ENCODE measurements at places on chromosomes 5 and 9.

DNA sequence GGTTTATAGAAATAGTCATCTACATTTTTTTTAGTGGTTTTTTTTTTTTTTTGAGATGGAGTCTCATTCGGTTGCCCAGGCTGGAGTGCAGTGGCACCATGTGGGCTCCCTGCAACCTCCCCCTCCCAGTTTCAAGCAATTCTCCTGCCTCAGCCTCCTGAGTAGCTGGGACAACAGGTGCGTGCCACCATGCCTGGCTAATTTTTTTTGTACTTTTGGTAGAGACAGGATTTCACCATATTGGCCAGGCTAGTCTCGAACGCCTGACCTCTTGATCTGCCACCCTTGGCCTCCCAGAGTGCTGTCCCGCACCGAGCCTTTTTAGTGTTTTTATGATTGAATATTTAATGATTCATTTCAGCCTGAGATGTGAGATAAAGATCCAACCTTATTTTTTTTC is 27.3 kb downstream of the ANKRD33B start:
- DNase-seq: no peak

DNA sequence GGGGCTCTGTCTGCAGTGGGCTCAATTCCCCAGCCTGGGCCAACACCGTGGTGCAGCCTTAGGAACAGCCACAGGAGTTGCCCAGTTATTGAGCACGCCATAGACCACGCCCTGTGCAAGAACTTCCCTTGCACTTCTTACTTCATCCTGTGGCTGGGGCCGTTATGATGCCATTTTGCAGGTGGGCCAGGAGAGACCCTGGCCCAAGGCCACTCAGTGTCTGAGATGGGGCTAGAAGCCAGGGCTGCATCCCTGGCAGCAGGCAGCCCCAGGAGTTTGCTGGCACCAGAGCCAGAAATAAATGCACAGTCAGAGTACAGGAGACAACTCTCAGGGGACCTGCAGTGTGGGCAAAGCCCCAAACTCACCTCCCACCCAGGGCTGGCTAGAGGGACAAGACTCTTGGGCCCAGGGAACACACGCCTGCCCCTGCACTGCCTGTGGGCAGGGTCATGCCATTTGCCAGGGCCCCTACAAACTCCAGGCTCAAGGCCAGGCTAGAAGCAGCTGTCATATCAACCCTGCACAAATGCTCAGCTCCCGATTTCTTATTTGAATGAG is 6.7 kb downstream of the CORO2A start:
- DNase-seq: no peak

GRCh38 chr5:107542428-107542827 is 128.3 kb downstream of the EFNA5 start:
- no peak for DNase-seq

DNA sequence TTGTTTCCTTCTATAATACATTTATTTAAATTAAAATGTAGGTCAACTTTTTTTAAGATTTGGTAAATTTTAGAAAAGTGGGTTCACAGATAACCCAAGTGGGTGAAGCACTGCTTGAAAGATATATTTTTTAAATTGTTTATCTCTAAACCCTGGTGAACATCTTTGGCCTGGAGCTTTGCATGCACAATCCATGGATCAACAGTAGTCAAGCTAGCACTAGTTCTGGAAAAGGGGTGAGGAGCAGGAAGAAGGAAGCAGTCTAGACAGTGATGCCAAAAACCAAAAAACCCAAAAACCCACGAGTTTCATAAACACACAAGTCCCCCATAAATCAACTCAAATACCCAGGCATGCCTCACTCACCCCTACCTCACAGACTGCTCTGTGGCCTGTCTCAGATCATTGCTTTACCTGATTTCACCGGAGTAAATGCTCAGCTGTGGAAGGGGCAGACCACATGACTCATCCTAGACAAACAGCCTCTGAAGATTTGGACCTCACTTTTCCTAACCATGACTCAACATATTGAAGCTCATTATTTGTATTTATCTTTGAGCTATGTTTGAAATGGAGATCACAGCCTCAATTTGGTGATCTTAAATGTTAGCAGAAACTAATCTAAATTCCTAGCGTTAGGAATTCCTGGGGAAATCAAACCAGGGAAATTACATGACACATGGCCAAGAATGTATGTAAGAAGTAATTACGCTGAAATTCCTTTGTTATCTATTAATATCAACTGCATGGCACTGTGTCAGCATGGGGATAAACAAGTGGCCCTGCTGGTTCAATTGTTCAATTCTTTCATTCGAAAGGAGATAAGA is 149.6 kb downstream of the ZNF608 start:
- DNase-seq: no peak

DNA sequence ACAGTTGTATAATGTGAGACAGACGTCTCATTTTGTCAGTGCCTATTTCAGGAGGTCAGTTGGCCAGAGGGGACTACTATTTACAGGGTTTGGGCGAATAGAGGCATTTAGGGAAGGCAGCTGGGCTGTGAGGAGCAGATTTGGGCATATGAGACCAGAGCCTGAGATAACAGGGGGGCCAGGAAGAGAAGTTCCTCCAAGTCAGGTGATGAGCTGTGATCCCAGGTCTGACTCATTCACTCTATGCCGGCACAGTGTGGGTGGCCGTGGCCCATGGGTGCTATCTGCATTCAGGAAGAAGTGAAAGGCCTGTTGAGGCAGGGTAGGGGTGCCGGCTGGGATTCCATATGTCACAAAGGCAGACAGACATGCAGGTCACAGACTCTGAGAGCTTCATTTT is 142.8 kb downstream of the PDZD2 start:
- no peak for DNase-seq

GRCh38 chr5:90015584-90016018 is 394.0 kb downstream of the CETN3 start:
- no peak for DNase-seq

GRCh38 chr9:38018958-38019602 is 49.9 kb downstream of the SHB start:
- DNase-seq: no peak

GRCh38 chr5:149251546-149251945 is 20.1 kb upstream of the AFAP1L1 start:
- no peak for DNase-seq

GRCh38 chr5:82205005-82205404 is 73.1 kb downstream of the RPS23 start:
- no peak for DNase-seq

DNA sequence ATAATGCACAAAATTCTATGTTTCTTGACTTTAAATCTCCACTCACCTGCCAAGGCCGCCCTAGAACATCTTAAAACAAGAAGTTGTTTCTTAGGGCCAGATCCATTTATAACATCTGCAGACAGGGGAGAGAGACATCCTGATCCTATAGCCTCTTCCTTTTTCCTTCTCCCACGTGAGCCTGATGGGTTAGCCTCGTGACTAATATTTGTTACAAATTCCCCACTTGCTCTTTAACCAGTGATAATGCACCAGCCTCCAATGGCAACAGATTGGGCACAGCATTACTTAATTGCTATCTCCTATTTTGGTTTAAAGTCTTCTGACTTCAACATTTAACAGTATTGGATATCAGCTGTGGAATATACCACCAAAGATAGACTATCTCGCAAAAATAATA is 196.5 kb downstream of the GADD45G start:
- no peak for DNase-seq

DNA sequence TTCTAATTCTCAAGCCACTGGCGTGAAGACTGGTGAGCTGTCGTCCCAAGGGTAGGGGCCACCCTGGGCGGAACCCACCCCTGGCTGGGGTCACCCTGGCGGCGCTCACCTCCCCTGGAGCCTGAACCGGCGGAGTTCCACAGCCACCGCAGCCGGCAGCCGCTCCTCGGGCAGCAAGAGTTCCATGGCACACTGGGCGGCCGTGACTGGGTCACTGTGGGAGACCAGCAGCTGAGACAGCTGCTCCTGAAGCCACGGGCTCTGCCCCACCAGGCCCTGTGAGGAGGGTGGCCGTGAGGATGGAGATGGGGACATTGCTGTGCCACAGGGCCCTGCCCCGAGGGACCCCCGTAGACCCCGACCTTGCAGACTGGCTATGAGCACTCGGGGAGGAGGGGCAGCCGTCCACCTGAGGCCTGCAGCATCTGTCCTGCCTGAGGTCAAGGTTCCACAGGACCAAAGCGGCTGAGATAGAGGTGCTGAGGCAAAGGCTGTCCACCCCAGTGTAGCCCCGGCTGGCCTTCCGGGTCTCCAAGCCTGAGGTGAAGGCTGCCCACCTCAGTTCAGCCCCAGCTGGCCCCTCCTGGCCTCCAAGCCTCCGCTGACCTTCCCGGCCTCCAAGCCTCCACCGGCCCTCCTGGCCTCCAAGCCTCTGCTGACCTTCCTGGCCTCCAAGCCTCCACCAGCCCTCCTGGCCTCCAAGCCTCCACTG is 50.6 kb upstream of the NRARP start:
- DNase-seq: no peak

GRCh38 chr5:31731016-31731415 is 92.1 kb downstream of the PDZD2 start:
- no peak for DNase-seq

DNA sequence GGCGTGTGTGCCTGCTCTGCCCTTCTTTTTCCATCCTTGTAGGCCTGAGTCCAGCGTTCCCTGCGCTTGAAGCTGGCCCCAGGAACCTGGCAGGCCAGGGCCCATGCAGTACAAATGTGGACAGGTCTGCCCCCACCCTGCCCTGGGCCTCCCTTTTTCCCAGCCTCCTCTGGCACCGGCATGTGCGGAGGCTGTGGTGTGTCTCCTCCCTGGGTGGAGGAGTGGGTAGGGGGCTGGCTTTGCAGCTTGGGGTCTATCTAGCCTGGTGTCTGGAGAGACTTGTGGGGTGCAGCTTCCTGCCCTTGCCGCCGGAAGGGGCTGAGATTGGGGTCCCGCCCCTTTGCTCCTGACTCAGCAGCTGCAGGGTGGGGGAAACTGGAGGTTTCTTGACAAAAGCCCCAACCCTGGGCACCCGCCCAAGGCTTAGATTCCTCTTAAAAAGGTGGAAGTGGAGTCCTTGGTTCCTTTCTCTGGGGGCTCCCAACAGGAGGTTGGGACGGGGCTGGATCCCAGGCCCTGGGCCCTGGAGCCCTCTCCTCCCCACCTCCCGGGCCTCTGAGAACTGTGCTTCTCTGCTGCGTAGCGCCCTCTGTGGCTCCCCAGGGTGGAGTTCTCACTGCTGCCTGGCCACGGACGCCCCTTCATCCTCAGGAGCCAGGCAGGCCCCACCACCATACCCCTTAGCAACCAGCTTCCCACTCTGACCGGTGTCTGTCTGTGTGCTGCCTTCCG is 18.0 kb downstream of the RXRA start:
- no peak for DNase-seq

DNA sequence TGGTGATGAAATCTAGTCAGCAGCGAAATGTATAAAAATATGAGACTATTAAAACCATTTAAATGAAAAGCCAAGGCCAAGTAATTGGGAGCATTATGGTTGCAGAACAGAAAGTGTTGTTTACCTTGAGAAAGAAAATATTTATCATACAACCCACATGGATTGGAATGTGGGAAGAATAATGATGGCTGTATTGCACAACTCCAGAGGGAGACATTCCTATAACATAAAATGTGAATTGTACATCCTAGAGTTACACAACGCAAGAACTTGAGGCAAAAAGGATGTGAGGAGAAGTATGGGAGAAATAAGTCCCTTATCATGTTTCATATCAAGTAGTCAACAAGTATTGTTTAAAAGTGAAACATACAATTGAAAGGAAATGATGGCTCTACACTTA is 1014.0 kb upstream of the SEMA6A start:
- DNase-seq: no peak

GRCh38 chr5:127793052-127793451 is 89.9 kb downstream of the CCDC192 start:
- no peak for DNase-seq

- no peak for DNase-seq
Observed at GRCh38 chr9:135038331-135038730, 49.1 kb upstream of the OLFM1 start.

GRCh38 chr5:148457183-148457620 is 73.4 kb downstream of the FBXO38 start:
- no peak for DNase-seq

- no peak for DNase-seq
Observed at GRCh38 chr5:134594797-134595457, 37.7 kb downstream of the SAR1B start.

- no peak for DNase-seq
Observed at GRCh38 chr9:135501261-135502167, 1.0 kb downstream of the MRPS2 start.

- DNase-seq: no peak
Observed at GRCh38 chr5:82386576-82386975, 108.4 kb upstream of the RPS23 start.

DNA sequence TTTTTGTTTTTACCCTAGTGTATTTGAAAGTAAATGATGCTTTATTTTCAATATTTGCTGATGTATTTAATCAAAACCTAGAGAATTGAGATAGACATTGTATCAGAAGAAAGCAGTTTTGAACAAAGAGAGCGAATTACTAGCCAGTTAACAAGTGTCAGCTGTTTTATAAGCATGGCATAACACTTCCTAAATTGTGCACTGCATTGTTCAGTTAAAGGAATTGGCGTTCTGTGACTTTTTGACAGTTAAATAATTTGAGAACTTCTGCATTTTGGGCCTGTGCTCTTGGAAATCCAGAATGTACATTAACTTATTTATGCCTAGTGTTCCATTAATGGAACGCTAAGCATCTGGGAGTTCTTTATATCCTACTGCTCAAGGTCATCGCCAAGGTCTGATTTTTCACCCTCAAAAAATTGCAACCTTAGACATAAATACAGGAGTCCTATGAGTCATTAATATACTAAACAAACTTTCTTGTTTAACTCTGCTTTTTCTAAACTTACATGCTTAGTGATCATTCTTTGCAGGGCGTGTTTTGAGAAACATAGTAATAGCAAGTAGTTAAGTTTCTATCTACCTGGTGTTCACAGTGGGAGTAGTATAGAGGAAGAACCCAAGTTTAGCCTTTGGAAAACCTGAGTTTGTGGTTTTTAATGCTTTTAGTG is 31.1 kb downstream of the RASA1 start:
- DNase-seq: no peak

DNA sequence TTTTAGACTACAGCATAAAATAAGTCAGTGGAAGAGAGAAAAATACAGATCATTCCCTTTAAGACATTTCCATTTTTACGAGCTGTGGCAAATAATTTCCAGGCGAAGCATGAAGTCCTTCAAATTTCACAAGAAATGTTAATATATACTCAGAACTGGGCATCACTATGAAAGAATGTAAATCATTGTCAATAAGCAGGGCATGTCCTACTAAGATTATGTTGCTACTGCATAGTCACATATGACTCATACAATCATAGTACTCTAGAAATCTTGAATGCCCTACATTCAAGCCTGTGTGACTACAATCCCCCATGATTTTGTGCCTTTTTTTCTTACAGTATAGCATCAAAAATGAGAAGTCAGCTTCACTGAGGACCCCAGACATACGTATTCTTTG is 485.2 kb upstream of the FTMT start:
- no peak for DNase-seq
